ENCODE measurements at places on chromosomes 11 and 22.

- no peak for DNase-seq
Measured at GRCh38 chr11:64697663-64698375, 25.2 kb downstream of the NRXN2 start.

GRCh38 chr11:11311169-11311568, 41.9 kb downstream of the CSNK2A3 start:
- no peak for DNase-seq

DNA sequence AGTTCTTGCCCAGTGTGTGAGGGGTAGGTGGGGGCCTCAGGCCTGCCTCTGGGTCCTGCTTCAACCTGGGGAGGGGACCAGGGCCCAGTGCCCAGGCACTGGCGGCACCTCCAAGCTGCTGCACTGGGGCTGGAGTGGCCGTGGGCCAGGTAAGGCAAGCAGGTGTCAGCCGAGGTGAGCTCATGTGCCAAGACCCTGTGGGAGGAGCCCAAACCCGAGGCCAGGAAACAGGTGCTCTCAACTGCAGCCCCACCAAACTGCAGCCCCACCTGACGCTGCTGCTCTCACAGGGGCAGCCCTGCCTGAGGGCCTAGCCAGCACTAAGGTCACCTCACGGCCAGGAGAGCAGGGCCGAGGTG, 18.1 kb upstream of the GNB1L start:
- peak; percentile 48 for DNase-seq

DNA sequence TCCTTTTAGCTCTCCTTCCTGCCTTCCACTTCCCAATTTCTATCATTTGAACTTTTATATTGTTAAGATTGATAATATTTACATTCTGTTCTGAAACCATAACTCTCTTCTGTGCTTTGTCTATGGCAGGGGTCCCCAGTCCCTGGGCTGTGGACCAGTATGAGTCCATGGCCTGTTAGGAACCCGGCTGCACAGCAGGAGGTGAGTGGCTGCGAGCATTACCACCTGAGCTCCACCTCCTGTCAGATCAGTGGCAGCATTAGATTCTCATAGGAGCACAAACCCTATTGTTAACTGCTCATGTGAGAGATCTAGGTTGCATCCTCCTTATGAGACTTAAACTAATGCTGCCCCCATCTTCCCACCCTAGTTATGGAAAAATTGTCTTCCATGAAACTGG, 48.4 kb upstream of the HEPHL1 start:
- DNase-seq, result no peak

- DNase-seq, result no peak
Measured at GRCh38 chr11:67409261-67409666, 5.4 kb downstream of the TBC1D10C start.

- DNase-seq, result no peak
Measured at GRCh38 chr11:10538924-10539323, 2.1 kb downstream of the RNF141 start.

DNA sequence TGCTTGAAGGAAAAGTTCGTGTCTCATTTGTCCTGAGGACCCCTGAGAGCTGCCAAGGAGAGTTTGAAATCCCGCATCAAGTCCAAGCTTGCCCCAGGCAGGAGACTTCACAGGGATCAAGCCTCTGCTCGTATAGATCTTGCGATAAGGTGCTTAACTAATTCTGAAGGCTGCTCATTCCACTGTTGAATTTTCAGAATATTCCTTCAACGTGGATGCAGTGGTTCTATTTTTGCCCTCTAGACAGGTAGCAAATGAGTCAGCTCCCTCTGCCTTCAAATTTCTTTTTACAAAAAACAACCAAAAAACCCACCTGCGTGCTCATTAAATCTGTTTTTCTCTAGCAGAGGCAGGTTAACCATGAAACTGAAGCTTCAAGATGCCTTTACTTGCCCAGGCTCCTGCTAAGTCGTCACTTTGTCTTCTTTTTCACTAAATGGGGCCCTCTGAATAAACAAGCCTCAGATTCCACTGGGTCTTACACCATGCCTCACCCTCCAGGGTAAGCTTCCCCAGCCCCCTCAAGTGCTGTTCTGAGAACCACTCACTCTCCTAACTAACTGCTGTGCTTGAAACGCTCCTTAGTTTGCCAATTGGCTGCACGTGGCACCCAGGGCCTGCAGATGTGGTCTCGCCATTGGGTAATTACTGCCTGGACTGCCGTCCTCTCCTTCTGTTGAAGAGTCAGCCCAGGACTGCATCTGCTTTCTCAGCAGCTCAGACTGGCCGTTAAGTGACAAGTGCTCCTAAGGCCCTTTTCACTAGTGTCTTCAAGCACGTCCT, 105.0 kb downstream of the TRPC6 start:
- no peak for DNase-seq

DNA sequence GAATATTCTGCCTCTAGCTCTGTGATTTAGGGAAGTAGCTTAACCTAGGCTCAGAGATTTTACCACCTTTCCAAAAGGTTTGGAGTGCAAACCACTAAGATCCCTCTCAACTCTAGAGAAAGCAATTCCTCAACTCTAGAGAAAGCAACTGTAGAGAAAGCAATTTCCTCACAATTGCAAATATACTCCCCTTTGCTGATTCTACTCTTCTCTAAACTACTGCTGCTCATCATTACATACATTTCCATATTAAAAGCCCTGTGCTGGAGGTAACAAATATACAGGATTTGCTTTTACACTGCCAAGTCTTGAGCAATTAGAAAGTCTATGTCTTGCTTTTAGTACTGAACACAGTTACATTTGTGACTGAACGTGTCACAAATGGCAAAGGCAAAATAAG, 48.2 kb downstream of the ALG9 start:
- DNase-seq, result no peak

GRCh38 chr11:47641600-47642098, 710 bp downstream of the MTCH2 start:
- DNase-seq, result peak; percentile 24

DNA sequence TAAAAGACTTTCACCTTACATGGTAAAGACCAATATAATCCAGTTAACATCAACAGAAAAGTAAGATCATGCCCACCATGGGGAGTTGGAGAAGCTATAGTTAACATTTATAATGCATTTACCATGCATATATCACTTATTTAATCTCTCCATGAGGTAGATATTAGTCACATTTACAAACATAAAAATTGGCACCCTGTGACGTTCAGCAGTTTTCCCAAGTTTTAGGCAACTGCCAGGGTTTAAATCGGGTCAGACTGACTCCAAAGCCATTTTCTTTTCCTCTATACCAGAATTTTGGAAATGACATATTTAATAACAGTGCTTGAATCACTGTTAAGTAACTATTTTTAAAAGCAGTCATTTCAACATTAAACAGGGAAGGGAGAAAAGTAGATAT, 266.3 kb downstream of the DDX10 start:
- DNase-seq, result no peak

Data from DMS53 (cell line).